Right lung (tissue), 10 donors: ENCODE measurements at places on chromosomes 1 and 21. TPM values are rescaled to one million over a fixed set of nuclear protein-coding genes. Genes with fewer than 3 reads are reported as not detected.

Gene LIPI
- 0.63 TPM for polyA plus RNA-seq

Gene PTCH2
- polyA plus RNA-seq = 7.1 TPM

Gene CDKN2C
- polyA plus RNA-seq = 34.5 TPM

Gene CFHR3
- polyA plus RNA-seq = 0.31 TPM

Gene FCRL6
- polyA plus RNA-seq = 0.61 TPM

Gene CXADR
- 15.6 TPM for polyA plus RNA-seq

Gene VANGL1
- 13.7 TPM for polyA plus RNA-seq

Gene A3GALT2
- not detected for polyA plus RNA-seq

Gene CD2
- polyA plus RNA-seq = 0.33 TPM

Gene ANKRD45
- polyA plus RNA-seq = 2.6 TPM

Gene UBE2U
- polyA plus RNA-seq = 0.68 TPM
